ENCODE measurements at places on chromosomes 13 and 19.

DNA sequence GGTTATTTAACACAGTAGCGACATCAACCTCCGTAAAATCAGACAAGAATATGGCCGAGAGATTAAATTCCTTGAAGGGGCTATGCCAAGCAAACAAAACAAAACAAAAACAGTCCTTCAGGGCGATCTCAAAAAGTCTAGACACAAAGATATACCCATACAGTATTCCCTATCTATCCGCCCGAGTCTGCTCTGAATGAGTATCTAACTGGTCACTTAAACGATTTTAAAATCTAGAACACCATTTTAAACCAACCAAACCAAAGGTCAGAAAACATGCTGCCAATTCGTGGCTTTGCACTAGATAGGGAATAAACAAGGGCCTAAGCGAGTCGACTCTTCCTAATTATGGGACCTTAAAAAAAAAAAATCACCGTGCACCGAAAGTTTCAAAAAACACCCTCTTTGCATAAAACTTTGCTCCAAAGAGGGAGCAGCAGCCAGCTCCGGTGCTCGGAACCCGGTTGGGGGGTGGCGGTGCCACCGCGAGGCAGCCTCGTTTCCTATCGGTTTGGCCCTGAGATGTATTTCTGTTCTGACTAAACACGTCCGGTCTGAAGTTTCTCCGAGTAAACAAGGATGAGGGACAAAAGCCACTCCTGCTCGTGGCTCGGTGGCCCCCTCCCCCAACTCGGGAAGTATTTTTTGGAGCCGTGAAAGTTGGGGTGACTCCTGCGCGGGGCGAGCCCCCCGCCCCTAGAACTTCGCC is 1.8 kb downstream of the HMGB1 start:
- peak; percentile 74 for DNase-seq

- DNase-seq: no peak
Measured at GRCh38 chr13:74039667-74040066, 94.5 kb downstream of the KLF12 start.

GRCh38 chr19:48342841-48343540 is 17.6 kb downstream of the EMP3 start:
- no peak for DNase-seq

- no peak for DNase-seq
Measured at GRCh38 chr13:74280795-74281490, 146.7 kb upstream of the KLF12 start.

- DNase-seq: no peak
Measured at GRCh38 chr19:50154529-50154928, 8.6 kb downstream of the IZUMO2 start.

GRCh38 chr13:40087091-40088002 is 431.9 kb downstream of the COG6 start:
- no peak for DNase-seq

DNA sequence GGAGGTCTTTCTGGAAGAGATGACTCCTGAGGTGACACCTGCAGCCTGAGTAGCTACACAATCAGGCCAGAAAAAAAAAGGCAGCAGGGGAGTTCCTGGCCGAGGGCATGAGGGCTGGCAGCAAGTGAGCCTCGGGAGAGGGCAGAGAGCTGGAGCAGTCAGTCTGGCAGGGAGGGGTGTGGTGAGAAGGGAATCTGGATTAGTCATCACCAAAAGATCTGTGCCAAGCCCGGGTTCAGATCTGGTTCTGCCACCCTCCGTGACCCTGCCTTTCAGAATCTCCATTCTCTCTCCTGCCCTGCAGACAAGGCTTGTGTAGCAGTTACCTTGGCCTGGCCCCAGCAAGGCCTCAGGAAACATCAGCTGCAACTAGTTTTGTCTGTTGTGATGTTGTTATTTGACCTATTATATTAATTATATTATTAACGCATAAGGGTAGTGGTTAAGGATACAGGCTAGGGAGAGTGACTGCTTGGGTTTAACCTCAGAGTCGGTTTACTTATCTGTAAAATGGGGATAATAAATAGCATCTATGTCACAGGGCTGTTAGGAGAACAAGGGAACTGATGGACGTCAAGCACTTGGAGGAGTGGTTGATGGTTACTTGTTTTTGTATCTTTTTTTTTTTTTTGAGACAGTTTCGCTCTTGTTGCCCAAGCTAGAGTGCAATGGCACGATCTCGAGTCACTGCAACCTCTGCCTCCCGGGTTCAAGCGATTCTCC is 2.7 kb upstream of the CAPNS1 start:
- no peak for DNase-seq
